Activated CD4-positive, alpha-beta T cell treated with anti-CD3 and anti-CD28 coated beads for 24 hours (primary cell): ENCODE measurements at places on chromosomes 7 and 10.

GRCh38 chr7:54880326-54880989 lies 121.4 kb upstream of the SEC61G start:
- DNase-seq: no peak

GRCh38 chr7:159010937-159011721 lies 133.5 kb downstream of the VIPR2 start:
- no peak for DNase-seq

GRCh38 chr10:14526326-14526725 lies 195.6 kb upstream of the FRMD4A start:
- DNase-seq: no peak

DNA sequence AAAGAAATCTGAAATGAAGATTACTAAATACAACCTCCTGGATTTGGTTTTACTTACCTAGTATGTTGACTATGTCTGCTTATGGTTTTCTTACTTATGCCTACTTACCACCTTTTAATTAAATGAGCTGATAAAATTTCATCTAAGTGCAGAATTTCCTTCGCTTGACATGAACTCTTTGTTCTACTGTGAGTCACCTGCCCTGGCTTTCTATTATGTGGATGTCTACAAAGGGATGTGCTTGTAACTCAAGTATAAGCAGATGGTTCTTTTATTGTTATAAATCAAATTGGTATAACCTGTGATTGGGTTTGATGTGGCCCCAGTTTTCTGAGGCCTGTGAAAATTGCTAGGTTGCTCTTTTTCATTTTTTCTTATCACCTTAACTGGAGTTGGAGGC lies 389.1 kb upstream of the ANKRD30A start:
- no peak for DNase-seq

- no peak for DNase-seq
These were observed 10.0 kb upstream of the SLIT1 start for GRCh38 chr10:97195706-97196222.

DNA sequence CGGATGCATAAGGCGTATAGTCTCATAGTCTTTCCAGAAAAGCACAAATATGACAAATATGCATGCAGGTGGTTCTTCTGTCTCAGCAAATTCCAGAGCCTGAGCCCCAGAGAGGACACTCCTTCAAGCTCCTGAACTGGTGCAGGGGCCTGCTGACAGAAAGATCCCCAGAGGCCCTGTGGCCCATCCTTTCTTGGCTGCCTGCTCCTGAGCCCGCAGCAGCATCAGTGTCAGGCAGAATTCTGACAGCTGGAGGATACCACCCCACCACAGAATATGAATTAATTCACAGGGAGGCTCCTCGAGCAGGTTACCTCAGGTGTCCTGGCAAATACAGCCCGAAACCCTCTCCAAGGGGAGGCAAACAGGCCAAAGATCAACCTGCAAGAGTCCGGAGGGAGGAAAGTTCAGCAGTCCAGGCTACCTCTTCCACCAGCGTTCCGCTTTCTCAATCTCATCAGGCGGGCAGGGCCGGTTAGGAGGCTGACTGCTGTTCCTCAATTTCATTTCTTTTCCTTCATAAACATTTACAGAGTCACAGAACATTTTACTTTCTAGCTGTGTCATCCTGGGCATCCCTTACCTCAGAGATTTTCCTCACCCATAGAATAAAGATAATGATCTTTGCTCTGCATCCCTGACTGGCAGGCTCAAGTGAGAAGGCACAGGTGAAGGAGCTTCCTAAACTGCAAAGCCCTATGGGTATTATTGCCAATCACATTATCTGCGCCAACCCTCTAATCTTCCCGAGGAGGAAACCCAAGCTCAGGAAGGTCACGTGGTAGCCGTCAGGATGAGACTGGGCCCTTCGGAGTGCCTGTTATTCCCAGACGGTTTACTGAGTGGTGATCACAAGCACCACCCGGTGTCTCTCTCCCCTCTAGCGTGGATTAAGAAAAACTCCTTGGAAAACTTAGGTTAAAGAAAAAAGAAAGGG lies 1.4 kb downstream of the DNAJB12 start:
- no peak for DNase-seq

- DNase-seq: no peak
These were observed 100.2 kb downstream of the COL13A1 start for GRCh38 chr10:69901628-69902505.

GRCh38 chr7:155998328-155998691 lies 186.0 kb upstream of the SHH start:
- DNase-seq: peak; percentile 13

- no peak for DNase-seq
These were observed 4.1 kb upstream of the PRSS1 start for GRCh38 chr7:142745091-142745635.

- no peak for DNase-seq
These were observed 87.1 kb upstream of the HDAC9 start for GRCh38 chr7:18408461-18408860.

DNA sequence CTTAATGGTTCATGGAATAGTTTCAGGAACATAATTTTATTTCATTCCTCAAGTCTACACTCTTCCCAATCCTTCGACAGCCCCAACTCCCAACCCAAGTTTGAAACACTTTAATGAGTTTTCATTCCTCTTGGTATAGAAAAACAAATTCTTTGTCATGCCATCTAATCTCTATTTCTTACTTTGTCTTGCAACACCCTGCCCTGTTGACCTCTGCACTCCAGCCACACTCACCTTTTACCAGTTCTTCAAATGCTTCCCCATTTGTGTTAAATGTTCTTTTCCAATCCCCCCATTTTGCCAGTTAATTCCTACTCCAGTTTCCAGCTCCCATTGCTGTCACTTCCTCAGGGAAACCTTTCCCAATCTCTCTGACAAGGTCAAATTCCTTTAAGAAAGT lies 21.9 kb downstream of the ASAH2 start:
- no peak for DNase-seq

DNA sequence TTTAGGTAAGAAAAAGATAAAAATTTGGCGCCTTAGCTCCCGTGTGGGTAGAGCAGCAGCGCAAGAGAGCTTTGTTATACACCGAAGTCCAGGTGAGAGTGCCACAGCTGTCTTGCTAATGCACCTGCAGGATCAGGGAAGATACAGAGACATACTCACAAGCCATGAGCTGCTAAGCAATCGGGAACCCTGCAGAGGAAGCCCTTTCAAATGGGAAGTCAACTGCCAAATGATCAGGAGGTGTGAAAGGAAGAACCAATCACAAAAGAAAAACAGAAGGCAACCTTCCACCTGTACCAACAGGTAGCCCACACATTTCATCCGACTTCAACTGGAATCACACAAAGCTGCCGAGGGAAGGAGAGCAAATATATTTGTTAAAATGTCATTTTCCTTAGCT lies 610.5 kb upstream of the PFKP start:
- DNase-seq: no peak

- DNase-seq: no peak
These were observed 266.0 kb downstream of the BBS9 start for GRCh38 chr7:33395340-33395739.

DNA sequence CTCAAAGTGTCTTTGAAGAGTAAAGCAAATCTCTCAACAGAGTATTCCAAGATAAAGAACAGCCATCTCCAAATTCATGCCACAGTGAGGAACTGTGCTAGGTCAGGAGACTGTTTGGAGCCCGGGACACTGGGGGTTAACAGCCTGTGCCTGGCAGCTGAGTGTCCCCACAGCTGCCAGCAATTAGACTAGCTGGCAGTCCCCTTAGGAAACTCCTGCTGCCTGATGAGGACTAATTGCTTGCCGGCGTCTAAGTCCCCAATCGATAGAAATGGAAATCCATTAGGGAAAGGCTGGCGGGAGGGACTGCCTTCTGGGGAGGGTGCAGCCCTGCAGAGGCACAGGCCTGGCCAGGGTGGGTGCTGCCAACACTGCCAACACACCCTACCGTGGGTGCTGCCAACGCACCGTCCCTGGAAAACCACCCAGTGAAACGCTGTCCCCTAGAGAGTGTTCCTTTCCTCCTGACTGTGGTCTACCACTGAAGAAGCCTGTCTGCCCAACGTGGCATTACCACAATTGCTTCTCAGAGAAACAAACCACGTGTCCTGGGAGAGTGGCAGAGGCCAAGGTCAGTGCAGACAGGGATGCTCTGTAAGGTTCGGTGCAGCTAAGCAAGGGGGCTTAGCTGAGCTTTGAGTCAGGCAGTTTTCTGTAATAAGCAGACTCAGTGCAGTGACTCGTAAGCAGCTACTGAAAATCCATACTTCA lies 60.8 kb downstream of the XRCC2 start:
- DNase-seq: no peak

- no peak for DNase-seq
These were observed 6.2 kb downstream of the PYROXD2 start for GRCh38 chr10:98408799-98409198.

DNA sequence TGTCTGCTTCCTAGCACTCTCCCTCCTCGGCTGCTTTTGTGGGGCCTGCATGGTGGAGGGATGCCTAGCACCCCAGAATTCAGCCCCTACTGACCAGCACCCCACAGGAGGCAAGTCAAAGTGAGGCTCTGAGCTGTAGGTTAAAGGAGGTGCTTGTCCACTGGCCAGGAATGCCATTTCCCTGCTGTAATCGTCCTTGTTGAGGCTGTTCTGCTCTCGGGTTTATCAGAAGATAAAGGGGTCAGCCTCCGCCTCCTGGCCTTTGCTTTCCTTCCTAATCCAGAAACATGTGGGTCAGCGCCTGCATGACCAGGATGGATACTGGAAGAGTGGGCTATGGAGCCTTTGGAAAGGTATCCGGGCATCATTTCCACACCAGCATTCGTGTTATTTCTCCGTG lies 98.9 kb downstream of the MKI67 start:
- no peak for DNase-seq

- DNase-seq: no peak
These were observed 39.4 kb downstream of the FAM241B start for GRCh38 chr10:69669409-69669808.

DNA sequence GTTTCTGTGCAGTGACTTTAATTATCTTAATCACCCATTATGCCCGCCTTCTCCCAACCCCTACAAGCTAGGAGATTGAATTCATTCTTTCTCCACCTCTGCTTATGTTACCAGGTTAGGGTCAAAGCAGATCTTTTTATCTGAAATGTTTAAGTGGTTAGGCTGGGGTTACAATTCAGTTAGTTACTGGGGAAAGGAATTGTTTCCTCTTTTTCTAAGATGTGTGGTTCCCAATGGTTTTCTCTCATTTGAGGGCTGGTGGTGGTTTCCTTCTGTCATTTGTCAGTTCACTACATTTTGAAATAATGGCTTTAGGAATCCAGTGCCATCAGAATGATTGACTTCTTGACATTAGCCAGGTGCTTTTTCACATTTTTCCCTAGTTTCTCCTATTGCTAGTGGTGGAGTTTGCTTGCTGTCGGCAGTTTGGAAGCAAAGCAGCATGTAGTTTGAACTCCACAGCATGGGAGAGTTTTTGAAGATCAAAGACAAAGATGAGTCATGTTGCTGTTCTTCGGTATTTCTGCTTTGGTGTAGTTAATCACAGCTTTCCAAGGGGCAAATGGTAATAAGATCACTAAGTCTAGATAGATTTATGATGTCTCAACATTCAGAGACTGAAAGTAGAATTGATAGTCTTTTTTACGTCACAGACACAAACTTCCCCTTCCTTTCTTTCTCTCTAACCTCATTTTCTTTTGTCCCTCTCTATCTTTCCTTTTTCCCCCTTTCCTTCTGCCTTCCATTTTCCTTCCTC lies 168.2 kb downstream of the SND1 start:
- no peak for DNase-seq

DNA sequence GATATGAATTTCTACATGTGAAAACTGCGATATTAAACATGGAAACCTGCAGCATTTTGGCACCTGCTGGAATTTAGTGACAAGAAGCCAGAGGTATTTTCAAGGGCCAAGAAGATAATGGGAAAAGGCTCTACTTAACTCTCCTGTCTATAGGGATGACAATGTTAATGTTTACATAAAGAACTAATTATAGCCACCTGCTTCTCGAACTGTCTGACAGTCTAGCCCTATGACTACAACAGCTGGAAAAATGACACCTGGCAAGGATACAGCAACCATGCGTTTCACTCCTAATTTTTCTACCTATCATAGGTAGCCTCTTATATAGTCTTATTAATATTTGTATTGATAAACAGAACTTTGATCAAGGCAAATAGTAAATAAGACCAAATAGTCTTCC lies 49.6 kb downstream of the MAGI2 start:
- no peak for DNase-seq

DNA sequence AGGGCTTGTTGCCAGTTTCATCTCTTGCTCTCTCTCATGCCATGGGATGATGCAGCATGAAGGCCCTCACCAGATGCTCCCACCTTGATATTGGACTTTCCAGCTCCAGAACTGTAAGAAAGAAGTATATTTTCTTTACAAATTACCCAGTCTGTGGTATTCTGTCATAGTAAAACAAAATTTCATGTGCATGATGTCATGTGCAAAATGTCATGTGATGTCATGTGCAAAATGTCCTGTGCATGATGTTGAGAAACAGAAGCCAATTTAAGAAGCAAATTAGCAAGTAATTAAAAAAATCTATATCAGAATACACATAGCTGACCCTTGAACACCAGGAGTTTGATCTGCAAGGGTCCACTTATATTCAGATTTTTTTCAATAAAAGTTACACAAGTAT lies 56.6 kb downstream of the DNAJC1 start:
- no peak for DNase-seq

DNA sequence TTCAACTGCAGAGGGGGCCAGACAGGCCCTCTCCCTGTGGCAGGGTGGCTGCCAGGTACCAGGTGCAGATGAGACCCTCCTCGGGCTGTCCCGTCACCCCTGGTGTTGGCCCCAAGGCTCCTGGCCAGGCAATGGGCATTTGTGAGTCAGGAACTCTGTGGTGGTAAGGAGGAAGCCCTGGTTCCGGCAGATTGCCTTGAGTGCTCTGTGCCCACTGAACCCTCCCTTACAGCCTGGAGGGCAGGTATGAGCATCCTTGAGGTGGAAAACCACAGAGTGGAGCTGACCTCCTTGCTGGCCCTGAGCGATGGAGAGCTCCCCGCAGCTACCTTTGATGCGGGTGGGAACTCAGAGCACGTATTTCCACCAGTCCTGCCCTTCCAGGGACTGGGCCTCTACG lies 2.0 kb downstream of the PAOX start:
- no peak for DNase-seq

GRCh38 chr10:51950996-51951555 lies 251.7 kb upstream of the CSTF2T start:
- no peak for DNase-seq

GRCh38 chr7:113715981-113716856 lies 202.6 kb downstream of the PPP1R3A start:
- no peak for DNase-seq

GRCh38 chr10:62861507-62861906 lies 45.3 kb upstream of the EGR2 start:
- DNase-seq: no peak

GRCh38 chr10:58017719-58018367 lies 249.9 kb downstream of the IPMK start:
- DNase-seq: no peak

GRCh38 chr10:43012578-43012977 lies 64.3 kb upstream of the RET start:
- no peak for DNase-seq

GRCh38 chr10:80708808-80709207 lies 171.1 kb downstream of the SH2D4B start:
- DNase-seq: no peak

DNA sequence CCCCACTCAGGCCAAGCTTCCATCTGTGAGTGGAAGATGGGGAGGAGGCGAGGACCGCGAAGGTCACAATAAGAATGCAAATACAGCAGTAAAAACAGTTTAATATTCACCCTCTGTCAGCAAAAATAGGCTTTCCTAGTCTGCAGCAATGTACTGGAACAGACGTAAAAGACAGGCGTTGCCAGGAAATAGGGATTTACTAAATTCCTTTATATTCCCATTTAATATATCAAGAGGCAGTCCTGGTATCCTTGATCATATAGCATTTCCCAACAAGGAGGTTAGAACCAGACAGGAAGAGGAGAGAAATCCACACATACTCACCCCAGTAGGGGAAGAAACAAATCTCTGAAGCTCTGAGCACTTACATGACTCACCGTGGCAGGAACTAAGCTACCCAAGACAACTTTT lies 1054.9 kb upstream of the C7orf33 start:
- DNase-seq: no peak
